ENCODE measurements at places on chromosomes 6 and 20.

DNA sequence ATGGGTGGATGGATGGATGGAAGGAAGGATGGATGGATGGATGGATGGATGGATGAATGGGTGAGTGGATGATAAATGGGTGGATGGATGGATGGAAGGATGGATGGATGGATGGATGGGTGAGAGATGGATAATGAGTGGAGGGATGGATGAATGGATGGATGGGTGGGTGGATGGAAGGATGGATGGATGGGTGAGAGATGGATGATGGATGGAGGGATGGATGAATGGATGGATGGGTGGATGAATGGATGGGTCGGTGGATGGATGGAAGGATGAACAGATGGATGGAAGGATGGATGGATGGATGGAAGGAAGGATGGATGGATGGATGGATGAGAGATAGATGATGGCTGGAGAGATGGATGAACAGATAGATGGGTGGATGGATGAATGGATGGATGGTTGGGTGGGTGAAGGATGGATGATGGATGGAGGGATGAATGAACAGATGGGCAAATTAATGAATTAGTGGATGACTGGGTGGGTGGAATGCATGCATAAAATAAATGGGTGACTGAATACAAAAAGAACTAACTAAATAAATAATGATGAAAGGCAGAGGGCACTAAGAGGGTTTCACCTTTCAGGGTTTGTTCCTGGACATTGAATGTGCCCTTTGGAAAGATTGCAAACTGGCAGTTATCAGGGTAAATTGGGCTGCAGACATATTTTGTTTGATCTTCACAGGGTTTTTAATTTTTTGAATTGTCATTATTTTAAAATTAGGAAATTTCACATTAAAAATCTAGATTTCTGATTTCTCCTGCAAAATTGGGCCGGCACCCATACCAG is 50.9 kb upstream of the PTPN1 start:
- DNase-seq = no peak

GRCh38 chr20:4488407-4489339 is 233.0 kb upstream of the PRND start:
- DNase-seq = no peak

DNA sequence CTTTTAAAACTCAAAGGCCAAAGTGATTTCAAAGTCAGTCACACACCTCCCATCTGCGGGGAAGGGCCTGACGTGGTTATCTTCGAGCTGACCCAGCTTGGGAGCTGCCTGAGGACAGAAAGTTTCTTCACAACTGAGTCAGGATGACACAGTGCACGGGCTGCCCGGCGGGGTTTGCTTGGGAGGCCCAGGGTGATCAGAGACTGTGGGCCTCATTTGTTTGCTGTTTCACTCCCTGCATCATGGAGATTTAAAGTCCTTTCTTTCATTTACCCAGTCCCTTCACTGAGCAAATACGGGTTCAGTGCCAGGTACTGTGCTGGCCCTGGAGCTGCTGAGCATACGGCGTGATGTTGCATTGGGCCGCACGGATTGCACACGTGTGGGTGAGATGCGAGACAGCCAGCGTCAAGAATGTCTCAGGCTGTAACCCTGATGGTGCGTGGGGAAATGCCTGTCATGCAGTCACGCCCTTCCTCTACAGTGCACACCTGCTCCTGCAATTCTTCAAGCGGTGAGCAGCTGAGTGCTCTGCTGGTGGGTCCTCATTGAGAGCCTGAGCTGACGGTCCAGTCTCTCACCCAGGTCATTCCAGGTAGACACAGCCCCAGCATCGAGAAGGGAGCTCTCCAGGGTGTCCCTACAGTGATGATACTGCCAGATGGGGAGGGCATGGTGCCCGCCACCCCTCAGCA is 82.7 kb upstream of the PMEPA1 start:
- DNase-seq = no peak

DNA sequence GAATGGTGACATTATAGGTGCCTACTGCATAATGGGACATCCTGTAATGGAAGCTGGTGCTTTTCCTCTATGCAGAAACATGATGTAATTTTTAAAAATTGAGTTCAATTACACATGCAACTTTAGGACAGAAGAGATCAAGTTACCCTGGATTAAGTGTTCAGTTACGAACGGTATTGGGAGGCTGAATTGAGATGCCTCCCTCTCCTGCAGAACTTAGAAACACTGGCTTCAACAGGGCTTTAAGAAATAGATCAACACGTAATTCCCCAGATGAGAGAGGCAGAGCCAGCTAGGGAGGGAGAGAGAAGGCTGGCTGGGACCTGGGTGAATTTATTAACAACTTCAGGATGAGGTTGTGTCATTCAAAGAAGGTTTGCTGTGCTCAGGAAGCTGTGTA is 232.8 kb downstream of the CDH26 start:
- no peak for DNase-seq

GRCh38 chr20:47113362-47114109 is 218.9 kb downstream of the EYA2 start:
- DNase-seq = no peak

GRCh38 chr20:9353916-9354276 is 160.5 kb upstream of the LAMP5 start:
- no peak for DNase-seq

- no peak for DNase-seq
These were observed 56.5 kb downstream of the TCP11 start for GRCh38 chr6:35084511-35085203.

DNA sequence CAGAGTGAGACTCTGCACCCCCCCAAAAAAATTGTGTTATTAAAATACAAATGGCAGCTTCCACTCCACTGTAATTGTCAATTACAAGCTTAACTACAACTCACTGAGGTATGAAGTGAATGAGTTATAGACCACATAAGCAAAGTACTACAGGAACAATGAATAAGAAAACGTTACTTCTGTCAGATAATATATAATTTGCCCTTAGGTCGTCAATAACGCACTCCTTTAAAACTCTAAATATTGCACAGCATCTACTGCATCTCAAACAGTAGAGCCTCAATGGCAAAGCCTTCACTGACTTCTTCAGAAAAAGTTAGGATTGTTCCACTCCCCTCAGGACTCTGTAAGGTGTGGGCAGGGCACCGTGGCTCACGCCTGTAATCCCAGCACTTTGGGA is 2.0 kb upstream of the HBS1L start:
- no peak for DNase-seq

DNA sequence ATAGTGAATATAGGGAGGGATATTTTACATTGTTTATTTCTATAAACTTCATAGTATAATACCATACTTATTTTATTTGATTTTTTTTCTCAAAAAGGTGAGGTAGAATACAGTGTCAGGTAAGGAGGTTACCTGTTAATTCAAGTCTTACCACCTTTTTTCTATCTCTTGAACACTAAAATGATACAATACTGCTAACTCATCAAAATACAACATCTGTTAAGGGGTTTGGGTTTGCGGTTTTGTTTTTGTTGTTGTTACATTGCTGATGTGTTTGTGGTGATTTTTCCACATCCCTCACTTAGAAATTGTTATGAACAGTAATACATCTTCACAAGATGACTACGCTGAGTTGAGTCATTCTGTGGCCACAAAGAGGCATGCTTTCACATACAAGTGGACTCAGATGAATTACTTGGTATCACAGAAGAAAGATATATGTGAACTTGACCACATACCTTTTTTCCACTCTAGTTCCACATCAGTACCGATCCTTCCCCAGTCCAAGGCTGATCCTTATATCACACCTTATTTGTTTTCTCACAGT is 139.4 kb upstream of the ID4 start:
- DNase-seq = no peak

- DNase-seq = no peak
These were observed 50.2 kb downstream of the GFRA4 start for GRCh38 chr20:3612795-3613572.

DNA sequence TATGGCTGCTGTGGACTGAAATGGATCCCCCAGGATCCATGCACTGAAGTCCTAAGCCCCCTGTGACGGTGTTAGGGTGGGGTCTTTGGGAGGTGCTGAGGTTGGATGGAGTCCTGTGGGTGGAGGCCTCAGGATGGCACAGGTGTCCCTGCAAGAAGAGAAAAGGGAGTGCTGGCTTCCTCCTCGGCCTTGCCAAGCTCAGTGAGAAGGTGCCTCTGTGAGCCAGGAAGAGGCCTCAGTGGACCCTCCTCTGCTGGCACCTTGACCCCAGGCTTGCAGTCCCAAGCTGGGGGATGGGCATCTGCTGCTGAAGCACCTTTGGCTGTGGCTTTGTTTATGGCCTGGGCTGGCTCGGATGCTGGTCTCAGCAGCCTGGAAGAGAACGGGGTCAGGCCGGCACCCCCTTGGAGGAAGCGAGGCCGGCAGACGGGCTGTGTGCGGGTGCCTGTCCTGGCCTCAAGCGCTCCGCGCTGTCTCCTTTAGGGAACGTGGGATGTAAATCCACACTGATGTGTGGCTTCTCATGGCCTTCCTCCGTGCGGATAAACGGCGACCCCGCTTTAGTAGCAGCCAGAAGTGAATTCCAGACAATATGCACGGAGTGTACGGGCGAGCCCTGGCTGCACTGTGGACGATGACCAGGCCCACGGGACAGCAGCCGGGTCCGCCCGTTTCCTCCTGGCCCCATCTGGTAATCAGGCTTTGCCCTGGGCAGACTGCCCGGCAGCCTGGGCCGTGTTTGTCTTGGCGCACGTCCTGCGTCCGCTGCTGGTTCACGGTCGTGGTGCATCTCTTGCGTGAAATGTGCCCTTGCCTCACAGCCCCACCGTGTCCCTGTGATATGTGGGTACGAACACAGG is 182.6 kb downstream of the ERMARD start:
- no peak for DNase-seq

GRCh38 chr6:26394289-26394688 is 7.8 kb upstream of the BTN3A1 start:
- no peak for DNase-seq

DNA sequence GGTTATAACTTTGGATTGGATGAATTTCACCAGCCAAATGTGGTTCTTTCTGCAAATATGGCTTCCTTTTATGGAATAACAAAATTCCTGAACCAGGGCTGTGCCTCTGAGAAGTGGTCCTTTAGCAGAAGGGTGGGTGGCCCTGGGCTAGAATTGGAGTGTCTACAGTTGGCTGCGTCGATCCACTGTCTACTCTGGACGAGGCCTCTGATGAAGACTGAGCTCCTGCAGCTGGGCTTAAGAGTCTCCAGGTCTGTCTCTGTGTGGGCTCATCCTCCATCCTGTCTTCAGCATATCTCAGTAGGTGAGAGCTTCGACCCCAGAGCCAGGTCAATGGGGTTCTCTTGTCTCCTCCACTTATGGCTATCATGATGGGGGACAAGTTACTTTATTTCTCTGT is 166.3 kb upstream of the PMEPA1 start:
- DNase-seq = no peak

- no peak for DNase-seq
These were observed 328.9 kb downstream of the FARS2 start for GRCh38 chr6:5590187-5590586.

DNA sequence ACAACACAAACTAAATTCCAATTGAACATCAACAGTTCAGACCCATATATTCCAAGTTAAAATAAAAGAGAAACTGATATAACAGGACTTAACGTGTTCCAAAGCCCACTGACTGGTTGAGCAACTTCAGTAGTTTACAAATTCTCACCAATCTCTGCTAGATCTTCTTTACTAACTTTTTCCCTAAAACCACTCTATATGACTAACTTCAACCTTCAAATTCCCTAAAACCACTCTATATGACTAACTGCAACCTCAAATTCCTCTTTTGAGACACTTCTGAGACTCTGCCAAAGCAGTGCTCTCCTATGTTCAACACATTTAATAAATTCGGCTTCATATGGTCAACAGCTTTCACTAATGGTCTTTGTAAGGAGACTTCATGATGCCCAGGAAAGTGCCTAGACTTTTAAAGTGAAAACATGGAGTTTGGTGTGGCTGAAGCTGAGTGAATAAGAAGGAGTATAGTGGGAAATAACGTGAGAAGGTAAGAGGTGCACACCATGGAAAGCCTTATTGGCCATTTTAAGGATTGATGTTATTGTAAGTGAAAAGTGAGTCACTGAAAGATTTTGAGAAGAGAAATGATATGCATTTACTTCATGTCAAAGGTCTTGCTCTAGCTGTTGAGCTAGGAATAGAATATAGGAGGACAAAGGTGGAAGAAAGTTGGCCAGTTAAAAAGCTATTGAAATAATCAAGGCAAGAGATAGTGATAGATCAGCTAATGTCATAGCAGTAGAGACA is 134.0 kb upstream of the HCRTR2 start:
- DNase-seq = no peak

DNA sequence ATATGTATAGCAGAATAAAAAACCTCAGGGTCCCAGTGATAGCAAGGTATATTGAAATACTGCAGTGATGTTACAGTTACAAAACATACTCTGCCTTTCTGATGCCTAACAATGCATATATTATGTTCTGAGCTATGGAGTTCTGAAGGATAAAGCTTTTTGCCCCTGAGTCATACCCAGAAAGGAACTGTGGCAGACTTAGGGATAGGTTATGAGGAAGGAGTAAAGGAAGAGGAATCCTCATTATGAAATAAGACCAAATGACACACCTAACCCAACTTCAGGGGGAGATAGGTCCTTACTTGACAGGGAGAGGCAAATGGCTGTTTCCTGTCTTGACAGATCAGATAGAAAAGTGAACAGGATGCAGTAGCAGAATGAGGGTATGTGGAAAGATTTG is 940.6 kb upstream of the FLRT3 start:
- no peak for DNase-seq

DNA sequence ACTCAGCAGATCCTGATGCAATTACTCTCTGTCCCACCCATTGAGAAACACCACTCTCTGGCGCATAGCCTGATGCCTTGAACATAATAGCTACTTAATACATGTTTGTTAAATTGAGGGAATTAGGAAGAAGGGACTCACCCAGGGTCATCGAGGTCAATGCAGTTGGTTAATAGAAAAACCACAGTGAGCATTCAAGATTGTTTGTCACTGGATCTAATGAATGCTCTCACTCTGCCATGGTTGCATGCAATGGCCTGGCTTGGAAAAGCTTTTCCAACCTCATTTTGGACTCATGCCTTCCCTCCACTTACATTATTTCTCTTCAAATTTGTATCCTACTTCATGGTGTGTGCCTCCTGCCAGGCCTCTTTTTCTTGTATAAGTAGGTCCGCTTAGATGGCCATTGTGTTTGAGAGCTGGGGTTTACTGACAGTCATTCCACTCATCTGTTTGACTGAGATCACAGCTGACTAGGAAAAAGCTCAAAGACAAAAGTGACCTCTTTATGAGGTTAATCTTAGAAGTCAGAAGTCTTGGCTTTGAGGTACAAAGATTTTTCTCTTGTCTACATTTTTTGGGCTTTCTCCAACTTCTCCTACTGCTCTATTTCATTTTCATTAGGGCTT is 154.8 kb upstream of the RAB32 start:
- DNase-seq = no peak

DNA sequence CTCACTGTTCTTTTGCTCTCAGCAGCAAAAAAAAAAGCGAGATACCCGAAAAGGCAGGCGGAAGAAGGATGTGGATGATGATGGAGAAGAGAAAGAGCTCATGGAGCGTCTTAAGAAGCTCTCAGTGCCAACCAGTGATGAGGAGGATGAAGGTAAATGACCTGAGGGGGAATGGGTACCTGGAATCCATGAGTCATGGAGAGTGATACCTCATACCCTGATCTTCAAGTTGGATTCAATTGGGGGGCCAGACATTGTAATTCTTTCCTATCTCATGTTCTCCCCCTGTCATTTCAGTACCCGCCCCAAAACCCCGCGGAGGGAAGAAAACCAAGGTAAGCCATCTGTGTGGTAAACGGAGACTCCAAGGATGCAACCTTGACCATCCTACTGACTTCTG is 6.8 kb downstream of the ABCF1 start:
- DNase-seq = no peak

Measured in stimulated activated CD8-positive, alpha-beta memory T cell treated with anti-CD3 and anti-CD28 coated beads, Interleukin-15, amount 100 ng/mL, for 24 hours (primary cell).